ENCODE measurements at places on chromosomes 1 and 21. TPM values are rescaled to one million over a fixed set of nuclear protein-coding genes. Genes with fewer than 3 reads are reported as not detected.

DNA sequence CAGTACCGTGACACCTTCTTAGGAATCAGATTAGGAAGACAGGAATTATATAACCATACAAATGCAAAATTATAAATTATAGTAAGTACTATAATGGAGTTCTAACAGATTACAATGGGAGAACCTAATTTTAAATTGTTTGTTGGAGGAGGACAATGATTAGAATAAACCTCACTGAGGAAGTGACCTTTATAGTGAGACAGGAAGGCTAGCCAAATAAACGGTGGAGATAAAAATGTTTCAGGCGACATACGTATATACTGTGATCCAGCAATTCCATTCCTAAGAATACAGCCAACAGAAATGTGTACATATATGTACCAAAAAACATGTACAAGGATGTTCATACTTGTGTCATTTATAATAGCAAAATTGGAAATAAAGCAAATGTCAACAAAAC is 15.2 kb downstream of the SYNJ1 start:
- DNase-seq = no peak

- no peak for DNase-seq
Measured at GRCh38 chr1:67824766-67825165, 8.5 kb downstream of the GNG12 start.

DNA sequence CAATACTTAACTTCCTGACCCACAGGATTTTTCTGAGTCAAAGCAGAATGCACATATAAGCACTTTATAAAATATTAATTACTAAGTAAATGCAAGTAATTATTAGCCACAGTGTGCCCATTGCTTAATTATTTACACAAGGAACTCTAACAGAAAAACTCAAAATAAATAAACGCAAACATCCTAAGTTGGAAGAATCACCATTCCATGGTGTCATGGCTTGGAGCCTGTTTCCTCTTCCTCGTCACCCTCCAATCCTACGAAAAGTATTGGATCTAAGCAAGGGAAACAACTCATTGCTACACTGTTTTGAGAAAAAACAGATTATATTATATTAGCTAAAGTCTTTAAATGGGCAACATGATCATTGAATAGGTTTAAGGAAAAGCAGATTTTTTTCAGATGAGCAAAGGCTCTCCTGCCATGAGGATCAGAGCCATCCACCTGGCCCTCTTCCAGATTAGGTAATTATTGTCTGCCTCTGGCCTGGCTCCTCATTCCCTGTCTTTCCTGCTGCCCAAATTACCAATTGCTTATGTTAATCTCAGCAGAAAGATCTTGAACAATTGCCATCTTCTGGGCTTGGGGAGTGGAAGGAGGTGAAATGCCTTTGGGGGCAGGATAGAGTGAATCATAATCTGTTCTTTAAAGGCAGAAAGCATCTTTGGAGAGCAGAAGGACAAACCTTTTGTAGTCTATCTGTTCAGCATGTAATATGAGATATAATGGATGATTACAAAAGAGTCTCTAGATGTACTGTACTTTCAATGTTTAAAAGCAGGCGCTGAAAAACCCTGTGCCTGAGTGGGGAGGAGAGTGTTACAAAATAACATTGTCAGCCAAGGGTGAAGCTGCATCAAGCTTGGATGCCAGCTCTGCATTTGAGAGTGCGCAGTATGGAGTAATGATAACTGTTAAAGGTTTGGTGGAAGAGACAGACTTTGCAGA is 121.2 kb downstream of the DUSP10 start:
- DNase-seq = peak; percentile 42

DNA sequence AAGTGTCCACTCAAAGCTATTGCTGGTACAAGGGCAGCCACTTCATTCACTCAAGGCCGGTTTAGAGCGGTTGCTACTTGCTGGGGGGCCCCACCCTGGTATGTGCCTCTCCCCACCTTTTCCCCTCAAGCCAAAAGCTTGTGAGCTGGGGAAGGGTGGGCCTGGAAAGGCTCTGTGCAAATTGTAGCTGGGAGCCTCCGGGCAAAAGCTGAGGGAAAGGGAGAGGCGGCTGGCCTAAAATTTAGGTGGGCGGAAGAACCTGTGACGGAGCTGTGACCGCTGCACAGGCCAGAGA is 306 bp upstream of the SH3D21 start:
- DNase-seq = no peak

DNA sequence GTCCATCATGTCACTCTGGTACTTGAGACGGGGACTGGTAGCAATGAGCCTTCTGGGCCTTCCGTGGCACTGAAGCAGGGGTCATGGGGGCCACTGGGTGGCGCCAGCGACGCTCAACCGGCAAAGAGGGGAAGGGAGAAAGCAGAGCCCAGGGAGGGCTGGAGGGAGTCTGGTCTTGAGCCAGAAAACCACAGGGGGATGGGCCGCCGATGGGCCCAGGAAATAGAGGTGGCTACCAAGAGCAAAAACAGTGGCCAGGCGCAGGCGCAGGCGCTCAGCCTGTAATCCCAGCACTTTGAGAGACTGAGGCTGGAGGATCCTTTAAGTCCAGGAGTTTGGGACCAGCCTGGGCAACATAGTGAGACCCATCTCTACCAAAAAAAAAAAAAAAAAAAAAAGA is 21.8 kb downstream of the EXOC8 start:
- peak; percentile 30 for DNase-seq

DNA sequence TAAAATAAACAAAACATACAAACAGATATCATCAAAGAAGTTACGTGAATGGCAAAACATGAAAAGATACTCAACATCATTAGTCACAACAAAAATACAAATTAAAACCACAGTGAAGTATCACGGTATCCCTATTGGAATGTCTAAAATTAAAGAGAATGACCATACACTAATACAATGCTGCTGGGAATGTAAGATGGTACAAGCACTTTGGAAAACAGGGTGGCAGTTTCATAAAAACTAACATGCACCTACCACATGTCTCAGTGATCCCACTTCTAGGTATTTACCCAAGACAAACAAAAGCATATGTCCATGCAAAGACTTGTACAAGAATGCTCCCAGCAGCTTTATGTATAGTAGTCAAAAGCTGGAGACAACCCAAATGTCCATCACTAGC is 69.1 kb downstream of the HSF2BP start:
- DNase-seq = no peak

DNA sequence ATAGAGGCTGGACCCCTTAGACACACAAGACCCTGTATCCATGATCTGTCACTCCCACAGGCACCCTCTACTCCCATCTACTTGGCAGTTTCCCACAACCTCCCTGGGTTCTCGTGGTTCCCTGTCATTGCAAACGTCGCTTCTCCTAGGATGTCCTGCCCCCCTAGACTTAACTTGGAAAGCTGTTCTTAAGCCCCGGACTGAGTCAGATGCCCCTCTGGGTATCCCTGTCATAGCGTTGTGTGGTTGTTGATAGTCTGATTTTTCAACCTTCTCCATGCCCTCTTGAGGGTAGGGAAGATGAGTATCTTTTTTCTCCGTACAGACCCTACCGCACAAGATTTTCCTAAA is 11.8 kb downstream of the RCC1 start:
- no peak for DNase-seq

- DNase-seq = no peak
Measured at GRCh38 chr1:3676581-3677470, 24.5 kb downstream of the TP73 start.

DNA sequence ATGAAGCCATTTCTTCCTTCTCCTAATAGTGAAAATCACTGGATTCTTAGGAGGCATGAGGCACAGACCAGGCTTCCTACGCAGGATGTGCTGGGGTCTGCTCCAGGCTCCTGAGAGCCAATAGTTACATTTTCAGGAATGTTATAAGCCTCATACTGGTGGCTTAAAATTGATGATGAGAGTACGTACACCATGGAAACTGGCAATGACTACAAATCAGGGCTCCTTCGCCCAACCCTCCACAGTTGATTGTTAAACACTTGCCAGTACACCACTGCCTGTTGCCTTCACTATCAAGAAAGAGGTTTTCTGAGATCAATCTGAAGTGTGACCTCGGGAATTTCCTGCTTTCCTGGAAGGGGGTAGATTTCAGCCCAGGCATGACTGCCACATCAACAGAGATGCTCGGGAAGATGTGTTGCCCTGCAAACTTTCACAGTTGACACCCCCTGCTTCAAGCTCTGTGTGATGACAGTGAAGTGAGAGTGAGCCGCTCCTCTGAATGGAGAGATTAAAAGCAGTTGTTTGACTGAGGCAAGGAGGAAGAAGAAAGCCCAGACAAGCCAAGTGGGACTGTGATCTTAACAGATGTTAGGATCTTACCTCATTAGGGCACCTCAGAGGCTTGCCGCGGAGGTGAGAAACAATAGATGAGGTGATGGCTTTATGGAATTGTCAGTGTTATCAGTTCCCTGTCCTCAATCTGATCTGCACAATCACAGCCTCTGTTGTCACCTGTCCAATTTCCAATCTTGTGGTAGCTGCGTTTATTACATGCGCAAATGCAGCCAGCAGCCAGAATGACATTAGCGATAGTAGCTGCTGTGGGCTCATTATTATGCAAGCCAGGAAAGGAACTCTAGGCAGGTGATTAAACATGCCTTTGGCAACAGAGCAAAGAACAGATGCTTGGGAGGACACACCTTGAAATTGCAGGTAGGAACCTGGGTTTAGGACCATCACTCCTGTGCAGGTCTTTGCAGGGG is 277.3 kb downstream of the KAZN start:
- DNase-seq = no peak

DNA sequence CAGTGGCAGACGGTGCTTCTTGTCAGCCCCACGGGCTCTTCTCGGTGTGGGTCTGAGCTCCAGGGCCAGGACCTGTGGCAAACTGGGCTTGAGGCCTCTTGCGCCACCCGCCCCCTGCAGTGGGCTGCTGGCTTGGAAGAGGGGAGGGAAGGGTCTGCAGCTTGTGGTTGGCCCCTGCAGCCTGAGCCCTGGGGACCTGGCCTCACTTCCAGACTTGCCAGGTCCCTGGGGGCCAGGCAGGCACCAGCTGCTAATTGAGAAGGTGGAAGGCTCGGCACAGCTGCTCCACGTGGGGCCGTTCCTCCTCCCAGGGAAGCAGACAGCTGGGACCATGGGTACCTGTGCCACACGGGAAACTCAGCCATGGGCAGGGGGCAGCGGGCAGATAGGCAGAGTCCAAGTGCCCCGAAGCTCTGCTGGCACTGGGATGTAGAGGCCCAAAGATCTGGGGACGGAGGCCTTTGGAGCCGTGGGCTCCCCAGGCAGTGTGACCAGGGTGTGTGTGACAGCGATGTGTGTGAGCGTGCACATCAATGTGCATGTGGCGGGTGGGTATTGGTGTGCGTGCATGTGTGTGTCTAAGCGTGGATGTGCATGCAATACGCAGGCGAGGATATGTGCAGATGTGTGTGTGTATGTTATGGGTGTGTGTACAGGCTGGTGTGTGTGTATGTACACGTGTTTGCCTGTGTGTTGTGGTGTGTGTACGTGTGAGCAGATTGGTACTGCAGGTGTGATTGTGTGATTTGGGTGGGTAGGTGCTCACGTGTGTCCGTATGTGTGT is 39.3 kb downstream of the TP73 start:
- DNase-seq = no peak

DNA sequence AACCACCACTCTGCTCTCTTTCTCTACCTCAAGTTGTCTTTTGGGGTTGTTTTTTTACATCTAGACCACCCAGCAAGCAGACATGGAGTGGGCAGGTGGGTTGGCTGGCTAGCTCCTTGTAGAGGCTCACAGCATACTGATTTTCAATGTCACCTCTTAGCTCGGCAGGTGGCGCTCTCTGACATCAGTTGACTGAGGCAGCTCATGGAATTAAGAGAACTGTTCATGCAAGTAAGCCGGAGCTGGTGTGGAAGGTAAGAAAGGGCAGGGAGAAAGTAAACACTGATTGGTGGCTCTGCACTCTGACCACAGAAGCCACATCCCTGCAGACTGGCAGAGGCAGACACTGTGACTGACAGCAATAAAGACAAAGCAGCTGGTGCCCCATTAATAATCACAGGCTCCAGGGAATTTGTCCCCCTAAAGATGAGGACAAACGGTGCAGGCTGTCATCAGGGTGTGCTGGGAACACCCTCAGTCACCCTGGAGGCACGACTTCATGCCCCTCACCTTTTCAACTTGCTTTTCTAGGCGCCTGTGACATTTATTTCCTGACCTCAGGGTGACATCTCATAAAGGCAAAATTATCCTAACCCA is 226.8 kb downstream of the LMX1A start:
- peak; percentile 23 for DNase-seq

- DNase-seq = no peak
Measured at GRCh38 chr21:42971897-42972275, 2.5 kb upstream of the PKNOX1 start.

Gene IFNLR1
- total RNA-seq = not detected

Gene CNKSR1
- total RNA-seq = not detected

Gene SPRR2D
- not detected for total RNA-seq

Gene NUP210L
- total RNA-seq = 0.09 TPM

Gene L1TD1
- total RNA-seq = under 0.01 TPM

Gene HLX
- 4.1 TPM for total RNA-seq

Gene KLF17
- total RNA-seq = 1.1 TPM

Gene KPRP
- total RNA-seq = not detected

Gene CTSK
- 547 TPM for total RNA-seq
